ENCODE measurements at places on chromosomes 1 and 21.

GRCh38 chr1:212238552-212238951, 46.7 kb upstream of the PPP2R5A start:
- DNase-seq = no peak

- DNase-seq = no peak
Measured at GRCh38 chr1:236851871-236852270, 56.8 kb downstream of the MTR start.

DNA sequence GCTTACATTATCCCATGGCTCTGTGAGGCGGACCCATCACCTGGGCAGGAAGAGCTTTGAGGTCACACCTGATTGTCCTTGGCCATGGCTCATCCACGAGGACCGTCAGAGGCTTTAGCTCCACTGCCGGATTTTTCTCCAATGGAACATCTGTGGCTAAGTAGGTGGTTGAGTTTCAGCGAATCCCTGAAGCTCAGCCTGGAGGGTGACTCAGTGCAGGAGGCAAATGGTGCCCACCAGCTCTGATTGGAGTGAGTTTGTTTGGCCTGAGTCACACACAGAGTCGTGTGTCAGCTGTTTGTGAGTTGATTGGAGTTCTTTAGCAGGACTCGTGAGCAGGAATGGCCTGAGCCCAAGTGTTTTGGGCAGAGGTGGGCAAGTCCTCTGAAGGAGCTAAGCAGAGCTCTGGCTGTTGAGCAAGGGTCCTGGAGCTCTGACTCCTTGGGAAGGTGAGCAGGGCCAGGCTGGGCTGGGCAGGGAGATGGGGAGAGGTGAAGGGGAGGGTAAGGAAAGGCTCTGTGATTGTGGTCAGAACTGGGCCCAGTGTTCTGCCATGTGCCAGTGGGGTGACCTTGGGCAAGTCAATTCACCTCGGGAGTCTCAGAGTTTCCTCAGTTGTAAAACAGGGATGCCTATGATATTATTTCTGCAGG, 2.0 kb downstream of the SLC6A17 start:
- no peak for DNase-seq

GRCh38 chr1:107010582-107010981, 45.9 kb upstream of the PRMT6 start:
- no peak for DNase-seq

DNA sequence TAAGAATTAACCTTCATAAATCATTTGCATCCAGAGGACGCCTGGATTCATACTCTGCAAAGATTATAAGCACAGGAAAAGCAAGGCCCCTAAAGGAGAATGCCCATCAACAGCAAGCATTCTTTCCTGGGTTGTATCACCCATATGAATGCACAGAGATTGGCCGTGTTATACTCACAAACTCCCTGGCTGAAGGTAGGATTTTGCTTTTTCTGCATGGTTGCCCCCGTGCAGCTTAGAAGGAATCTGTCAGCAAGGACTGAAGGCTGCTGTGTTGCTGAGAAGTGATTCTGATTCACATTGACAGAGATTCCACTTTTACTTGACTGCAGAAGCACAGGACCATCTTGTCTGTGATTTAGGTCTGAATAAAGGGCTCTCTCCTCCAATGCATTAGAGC, 283.0 kb downstream of the LRRIQ3 start:
- no peak for DNase-seq

- no peak for DNase-seq
Measured at GRCh38 chr1:59290193-59290949, 6.5 kb upstream of the FGGY start.

GRCh38 chr1:33960188-33960895, 96.5 kb downstream of the HMGB4 start:
- DNase-seq = no peak

DNA sequence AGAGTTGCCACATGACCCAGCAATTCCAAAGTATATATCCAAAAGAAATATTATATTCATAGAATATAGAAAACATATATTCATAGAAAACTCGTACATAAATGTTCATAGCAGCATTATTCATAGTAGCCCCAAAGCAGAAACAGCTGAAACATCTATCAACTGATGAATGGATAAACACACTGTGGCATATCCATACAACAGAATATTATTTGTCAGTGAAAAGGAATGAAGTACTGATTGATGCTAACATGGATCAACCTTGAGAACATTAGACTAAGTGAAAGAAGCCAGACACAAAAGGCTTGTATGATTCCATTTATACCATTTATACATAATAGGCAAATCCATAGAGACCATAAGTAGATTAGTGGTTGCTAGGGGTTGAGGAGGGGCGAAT, 21.7 kb upstream of the MACF1 start:
- no peak for DNase-seq

All from stimulated activated CD4-positive, alpha-beta T cell treated with anti-CD3 and anti-CD28 coated beads, Interleukin-12 subunit alpha, Interleukin-12 subunit beta, amount 100 ng/mL, for 24 hours (primary cell).